GM12878 (cell line): ENCODE measurements at places on chromosomes 5 and 9.

DNA sequence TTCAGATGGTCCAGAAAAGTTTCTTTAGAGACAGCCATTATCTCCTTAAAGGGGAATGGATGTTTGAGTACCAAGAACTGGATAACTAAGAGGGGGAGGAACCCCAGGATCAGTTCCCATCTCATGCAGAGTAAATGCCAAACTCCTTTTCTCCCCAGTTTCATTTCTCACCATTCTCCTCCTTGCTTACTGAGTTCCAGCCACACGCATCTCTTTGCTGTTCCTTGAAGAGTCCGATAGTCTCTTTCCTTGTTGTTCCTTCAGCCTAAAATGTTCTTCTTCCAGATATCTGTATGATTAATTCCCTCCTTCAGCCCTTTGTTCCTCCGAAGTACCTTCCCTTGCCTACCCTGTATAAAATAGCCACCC is 30.0 kb downstream of the KDM4C start:
- DNase-seq, result no peak

- DNase-seq, result no peak
Observed at GRCh38 chr5:10301266-10301665, 6.4 kb downstream of the CMBL start.

- DNase-seq, result no peak
Observed at GRCh38 chr9:94827584-94828304, 101.2 kb downstream of the AOPEP start.

DNA sequence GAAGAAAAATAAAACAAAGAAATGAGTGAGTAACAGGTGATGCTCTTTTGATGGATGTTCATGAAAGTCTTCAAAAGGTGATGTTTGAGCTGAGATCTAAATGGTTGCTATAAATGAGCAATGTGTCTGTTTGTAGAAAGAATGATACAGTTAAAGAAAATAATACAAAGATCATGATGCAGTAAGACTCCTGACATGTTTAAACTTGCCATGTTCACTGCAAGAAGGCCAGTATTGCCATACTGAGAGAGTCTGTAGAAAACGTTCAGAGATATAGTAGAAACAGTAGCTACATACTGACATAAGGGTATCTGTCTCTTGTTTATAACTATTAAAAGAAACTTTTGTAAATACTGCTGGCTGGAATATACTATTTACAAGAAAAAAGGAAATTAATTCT is 1609.2 kb upstream of the ACO1 start:
- DNase-seq, result no peak

GRCh38 chr5:142906863-142907671 is 136.9 kb downstream of the ARHGAP26 start:
- no peak for DNase-seq

GRCh38 chr5:6843821-6844220 is 130.6 kb downstream of the TENT4A start:
- no peak for DNase-seq
